Nephron progenitor cell (in vitro differentiated cells): ENCODE measurements at places on chromosomes 1 and 21.

- H3K36me3 ChIP-seq = no peaks in the 10 kb centered on the region
- no peaks in the 10 kb centered on the region for H3K4me1 ChIP-seq
- no peak for DNase-seq
- H3K4me3 ChIP-seq = no peak overlapping the region
- H3K27me3 ChIP-seq = peaks cover 4% of the 10 kb centered on the region
Measured at GRCh38 chr1:21795075-21795474, 12.1 kb upstream of the USP48 start.

GRCh38 chr1:171663854-171664575 lies 11.5 kb upstream of the MYOC start:
- DNase-seq = no peak
- H3K4me1 ChIP-seq = peaks cover 4% of the 10 kb centered on the region
- no peak overlapping the region for H3K4me3 ChIP-seq
- H3K27me3 ChIP-seq = peaks cover 3% of the 10 kb centered on the region
- H3K36me3 ChIP-seq = no peaks in the 10 kb centered on the region

- no peak for DNase-seq
- peaks cover 16% of the 10 kb centered on the region for H3K36me3 ChIP-seq
- peaks cover 13% of the 10 kb centered on the region for H3K4me1 ChIP-seq
Measured at GRCh38 chr21:45176141-45176540, 101.8 kb downstream of the ADARB1 start.

DNA sequence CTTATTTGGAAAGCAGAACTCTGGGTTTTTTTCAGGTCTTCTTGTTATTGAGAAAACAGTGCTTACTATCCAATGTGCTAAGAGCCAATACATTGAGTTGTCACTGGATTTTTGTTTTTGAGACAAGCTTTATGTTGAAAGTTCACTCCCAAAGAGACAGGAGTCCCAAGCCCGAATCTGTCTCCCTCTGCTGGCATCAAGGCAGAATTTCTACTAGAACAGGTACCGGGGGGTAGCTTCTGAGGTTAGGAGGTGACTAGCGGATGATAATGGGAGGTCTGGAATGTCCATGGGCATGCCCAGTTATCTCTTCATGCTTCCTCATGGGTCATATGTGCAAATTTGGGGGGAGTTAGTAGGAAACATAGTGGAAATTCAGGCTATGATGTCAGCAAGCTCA lies 25.1 kb downstream of the ZNF124 start:
- DNase-seq = no peak
- no peak overlapping the region for H3K27ac ChIP-seq
- H3K27me3 ChIP-seq = peaks cover 6% of the 10 kb centered on the region
- no peaks in the 10 kb centered on the region for H3K4me1 ChIP-seq

- no peaks in the 10 kb centered on the region for H3K36me3 ChIP-seq
- peak; percentile 23 for DNase-seq
- no peak overlapping the region for H3K4me3 ChIP-seq
- H3K4me1 ChIP-seq = peaks cover 50% of the 10 kb centered on the region
Measured at GRCh38 chr1:31376375-31377134, 3.7 kb upstream of the FABP3 start.

GRCh38 chr1:2594001-2594640 lies 7.5 kb downstream of the PRXL2B start:
- H3K4me3 ChIP-seq = no peak overlapping the region
- H3K27ac ChIP-seq = no peak overlapping the region
- peaks cover 10% of the 10 kb centered on the region for H3K36me3 ChIP-seq
- peaks cover 16% of the 10 kb centered on the region for H3K27me3 ChIP-seq

- no peak overlapping the region for H3K27ac ChIP-seq
- no peaks in the 10 kb centered on the region for H3K36me3 ChIP-seq
- peak overlapping the region; percentile 80 for H3K4me3 ChIP-seq
- peaks cover 4% of the 10 kb centered on the region for H3K4me1 ChIP-seq
Measured at GRCh38 chr1:241424480-241424971, 67.5 kb upstream of the RGS7 start.

GRCh38 chr21:27759091-27759659 lies 792.3 kb upstream of the ADAMTS5 start:
- peak; percentile 5 for DNase-seq
- peaks cover 2% of the 10 kb centered on the region for H3K27me3 ChIP-seq
- H3K4me3 ChIP-seq = no peak overlapping the region
- H3K4me1 ChIP-seq = peaks cover 14% of the 10 kb centered on the region

DNA sequence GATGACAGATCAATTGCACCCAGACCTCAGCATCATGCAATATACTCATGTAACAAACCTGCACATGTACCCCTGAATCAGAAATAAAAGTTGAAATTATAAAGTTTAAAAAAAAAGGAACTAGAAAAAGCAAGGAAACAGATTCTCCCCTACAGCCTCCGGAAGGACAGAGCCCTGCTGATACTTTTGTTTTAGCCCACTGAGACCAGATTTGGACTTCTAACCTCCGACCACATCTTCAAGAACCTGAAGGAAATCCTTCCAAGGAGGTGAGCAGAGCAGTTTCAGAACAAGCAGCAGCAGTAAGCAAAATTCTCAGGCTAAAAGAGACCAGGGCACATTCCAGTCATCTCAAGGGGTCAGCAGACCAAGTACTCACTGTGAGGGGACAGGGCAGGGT lies 54.5 kb downstream of the TM2D1 start:
- H3K27me3 ChIP-seq = no peaks in the 10 kb centered on the region
- no peak for DNase-seq

GRCh38 chr1:16248603-16249516 lies 11.9 kb upstream of the CPLANE2 start:
- H3K4me3 ChIP-seq = no peak overlapping the region
- H3K4me1 ChIP-seq = peaks cover 18% of the 10 kb centered on the region
- no peaks in the 10 kb centered on the region for H3K27me3 ChIP-seq
- DNase-seq = no peak

- peaks cover 23% of the 10 kb centered on the region for H3K4me1 ChIP-seq
- no peak overlapping the region for H3K4me3 ChIP-seq
- no peak for DNase-seq
- H3K27ac ChIP-seq = peak overlapping the region; percentile 46
- peaks cover 71% of the 10 kb centered on the region for H3K36me3 ChIP-seq
Measured at GRCh38 chr21:36396325-36396724, 11.1 kb downstream of the CHAF1B start.

DNA sequence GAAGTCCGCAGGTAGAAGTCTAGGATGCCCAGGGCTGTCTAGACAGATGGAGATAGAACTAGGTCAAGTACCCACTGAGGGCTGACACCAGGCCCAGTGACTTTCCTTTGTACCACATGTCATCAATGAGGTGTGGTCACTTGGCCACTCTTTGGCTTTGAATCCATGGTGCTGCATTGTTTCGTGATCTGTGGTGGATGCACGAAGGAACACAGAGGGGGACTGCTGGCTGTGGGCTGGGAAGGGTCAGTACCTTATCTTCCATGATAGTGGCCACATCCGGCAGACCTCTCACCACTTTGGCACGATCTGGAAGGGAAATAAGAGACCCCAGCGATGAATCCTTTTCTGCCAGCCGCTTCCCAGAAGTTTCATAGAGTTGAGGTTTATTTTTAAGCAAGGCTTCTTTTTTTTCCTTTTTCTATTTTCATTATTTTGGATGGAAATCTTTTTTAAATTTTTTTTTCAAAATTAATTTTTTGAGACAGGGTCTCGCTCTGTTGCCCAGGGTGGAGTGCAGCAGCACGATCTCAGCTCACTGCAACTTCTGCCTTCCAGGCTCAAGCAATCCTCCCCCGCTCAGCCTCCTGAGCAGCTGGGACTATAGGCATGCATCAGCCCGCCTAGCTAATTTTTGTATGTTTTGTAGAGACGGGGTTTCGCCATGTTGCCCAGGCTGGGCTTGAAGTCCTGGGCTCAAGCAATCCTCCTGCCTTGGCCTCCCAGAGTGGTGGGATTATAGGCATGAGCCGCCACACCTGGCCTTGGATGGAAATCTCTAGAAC lies 53.1 kb downstream of the MYOM3 start:
- no peak overlapping the region for H3K27ac ChIP-seq
- no peak for DNase-seq
- H3K27me3 ChIP-seq = no peaks in the 10 kb centered on the region
- no peak overlapping the region for H3K4me3 ChIP-seq
- no peaks in the 10 kb centered on the region for H3K4me1 ChIP-seq

DNA sequence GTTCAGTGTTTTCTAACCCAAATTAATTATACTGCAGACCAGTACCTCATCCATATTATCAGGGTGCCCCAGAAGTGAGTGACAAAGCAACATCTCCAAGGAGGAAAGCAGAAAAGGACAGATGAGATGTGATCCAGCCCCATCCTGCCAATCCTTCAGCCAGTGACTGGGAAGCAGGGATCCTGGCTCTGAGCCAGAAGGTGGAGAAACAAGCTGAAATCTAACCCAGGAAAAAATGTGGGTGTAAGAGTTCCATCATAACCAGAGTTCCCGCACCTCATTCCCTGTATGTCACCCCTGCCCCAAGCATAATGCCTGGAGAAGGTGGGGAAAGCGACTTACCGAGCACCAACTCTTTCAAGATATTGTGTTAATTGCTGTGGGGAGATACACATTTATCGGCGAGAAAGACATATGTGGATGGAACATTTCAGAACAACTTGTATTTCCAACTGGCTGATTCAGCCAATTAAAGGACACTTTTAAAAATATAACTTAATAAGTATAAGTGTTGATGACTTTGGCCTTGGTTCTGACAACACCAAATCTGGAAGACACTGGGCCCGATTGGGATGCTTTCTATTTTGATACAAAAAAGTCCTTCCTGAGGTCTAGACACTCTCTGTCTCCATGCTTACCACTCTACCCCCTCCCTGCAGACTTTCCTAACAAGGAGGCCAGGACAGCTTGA lies 14.9 kb downstream of the PLEKHA6 start:
- H3K4me3 ChIP-seq = no peak overlapping the region
- no peaks in the 10 kb centered on the region for H3K36me3 ChIP-seq
- no peak overlapping the region for H3K27ac ChIP-seq
- peaks cover 95% of the 10 kb centered on the region for H3K4me1 ChIP-seq
- no peak for DNase-seq

- peaks cover 9% of the 10 kb centered on the region for H3K27me3 ChIP-seq
- no peak overlapping the region for H3K27ac ChIP-seq
- H3K4me1 ChIP-seq = peaks cover 34% of the 10 kb centered on the region
- H3K36me3 ChIP-seq = no peaks in the 10 kb centered on the region
Measured at GRCh38 chr21:43811262-43812105, 22.1 kb downstream of the RRP1 start.

GRCh38 chr1:181620183-181620582 lies 136.9 kb downstream of the CACNA1E start:
- DNase-seq = no peak
- no peak overlapping the region for H3K4me3 ChIP-seq
- no peaks in the 10 kb centered on the region for H3K4me1 ChIP-seq

DNA sequence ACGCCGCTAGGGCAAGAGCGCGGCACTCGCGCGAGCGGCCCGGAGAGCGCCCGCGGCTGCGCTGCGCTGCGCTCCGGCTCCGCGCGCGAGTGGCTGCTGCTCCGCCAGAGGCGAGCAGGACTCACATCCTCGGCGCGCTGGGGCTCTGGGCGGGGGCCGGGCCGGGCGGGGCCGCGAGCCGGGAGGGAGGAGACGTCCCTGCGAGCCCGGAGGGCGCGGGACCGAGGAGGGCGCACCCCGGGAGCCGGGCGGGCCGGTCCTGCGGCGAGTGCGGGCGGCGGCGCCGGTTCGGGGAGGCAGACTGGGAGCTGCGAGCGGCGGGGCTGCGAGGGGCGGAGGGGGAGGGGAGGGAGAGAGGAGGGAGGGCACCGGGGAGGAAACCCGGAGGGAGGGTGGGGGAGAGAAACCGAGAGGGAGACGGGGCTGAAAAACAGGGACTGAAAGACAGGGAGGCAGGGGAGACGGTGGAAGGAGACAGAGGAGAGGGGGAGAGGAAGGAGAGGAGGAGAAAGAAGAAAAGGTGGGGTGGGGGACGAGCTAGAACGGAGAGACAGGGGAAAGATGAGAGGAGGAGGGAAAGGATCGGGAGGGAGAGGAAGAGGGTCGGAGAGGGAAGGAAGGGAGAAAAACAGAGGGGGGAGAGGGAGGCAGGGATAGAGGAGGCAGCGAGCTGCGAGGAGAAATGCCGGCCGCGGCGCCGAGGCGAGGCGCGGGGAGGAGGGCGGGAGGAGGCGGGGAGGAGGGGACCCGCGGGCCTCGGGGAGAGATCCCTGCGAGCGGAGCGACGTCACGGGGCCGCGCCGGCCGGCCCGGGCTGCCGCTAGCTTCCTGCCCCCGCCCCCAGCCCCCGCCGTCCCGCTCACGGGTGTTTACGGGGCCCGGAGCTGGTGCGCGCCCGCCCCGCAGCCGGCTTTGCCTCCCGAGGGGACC lies at the start of gene CAMK2N1:
CAMK2N1 (minus strand) TSS at position 684 of the 930 bp plus-strand sequence. CDS start 831 bp downstream, outside the sequence.
- H3K27me3 ChIP-seq = peaks cover 91% of the 10 kb centered on the region
- peaks cover 36% of the 10 kb centered on the region for H3K4me1 ChIP-seq
- no peak within 1 kb of the TSS for H3K27ac ChIP-seq
- H3K36me3 ChIP-seq = peaks cover 7% of the 10 kb centered on the region
- H3K4me3 ChIP-seq = peak within 1 kb of the TSS; percentile 96

- no peaks in the 10 kb centered on the region for H3K36me3 ChIP-seq
- no peak for DNase-seq
- peaks cover 34% of the 10 kb centered on the region for H3K4me1 ChIP-seq
- H3K27ac ChIP-seq = no peak overlapping the region
Measured at GRCh38 chr1:29833581-29833980, 597.3 kb downstream of the PTPRU start.

DNA sequence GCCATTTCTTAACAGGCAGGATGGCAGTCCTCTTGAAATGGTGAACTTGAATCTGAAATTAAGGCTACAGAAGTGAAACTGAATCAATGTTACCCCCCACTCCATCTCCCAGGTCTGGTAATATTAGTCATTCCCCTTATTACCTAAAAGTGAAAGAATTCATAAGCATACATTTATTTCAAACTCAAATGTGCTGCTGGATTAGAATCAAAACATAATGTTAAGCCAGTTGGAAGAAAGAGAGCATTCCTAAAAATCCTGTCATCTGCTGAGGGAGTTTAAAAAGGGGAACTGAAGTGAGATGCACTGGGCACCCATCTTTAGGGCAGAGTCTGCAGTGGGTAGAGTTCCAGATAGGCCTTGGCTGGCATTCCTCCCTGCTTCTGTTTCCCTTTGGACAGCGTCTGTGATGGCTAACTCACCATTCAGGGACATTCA lies 17.4 kb downstream of the KIAA0319L start:
- H3K36me3 ChIP-seq = peaks cover 29% of the 10 kb centered on the region
- H3K27ac ChIP-seq = peak overlapping the region; percentile 88
- H3K27me3 ChIP-seq = no peaks in the 10 kb centered on the region
- H3K4me3 ChIP-seq = no peak overlapping the region

- H3K36me3 ChIP-seq = no peaks in the 10 kb centered on the region
- no peak overlapping the region for H3K4me3 ChIP-seq
- H3K27ac ChIP-seq = no peak overlapping the region
- peaks cover 18% of the 10 kb centered on the region for H3K27me3 ChIP-seq
- peaks cover 8% of the 10 kb centered on the region for H3K4me1 ChIP-seq
- no peak for DNase-seq
Measured at GRCh38 chr1:41776891-41777441, 141.8 kb downstream of the HIVEP3 start.

DNA sequence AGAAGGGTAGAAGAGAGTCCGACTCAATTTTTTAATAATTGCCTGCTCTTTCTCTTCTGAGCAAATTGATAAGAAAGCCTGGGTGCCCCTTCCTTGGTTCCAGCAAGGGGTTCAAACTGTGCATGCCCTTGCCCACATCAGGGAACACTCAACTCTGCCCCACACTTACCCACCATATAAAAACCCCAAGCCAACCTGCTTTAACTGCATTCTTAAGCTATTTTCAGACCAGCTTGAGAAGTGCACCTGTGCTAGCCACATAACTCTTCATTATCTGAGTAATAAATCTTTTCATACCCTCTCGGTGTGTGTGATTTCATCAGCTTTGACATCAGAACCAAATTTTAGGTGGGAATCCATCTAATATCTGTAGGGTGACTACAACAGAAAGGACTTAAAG lies 509.6 kb downstream of the MRPL39 start:
- H3K27ac ChIP-seq = no peak overlapping the region
- no peak for DNase-seq
- no peaks in the 10 kb centered on the region for H3K27me3 ChIP-seq
- H3K4me3 ChIP-seq = no peak overlapping the region
